ENCODE measurements at places on chromosomes 11 and 22.

- DNase-seq: no peak
Measured at GRCh38 chr11:58659910-58660570, 37.6 kb downstream of the CNTF start.

DNA sequence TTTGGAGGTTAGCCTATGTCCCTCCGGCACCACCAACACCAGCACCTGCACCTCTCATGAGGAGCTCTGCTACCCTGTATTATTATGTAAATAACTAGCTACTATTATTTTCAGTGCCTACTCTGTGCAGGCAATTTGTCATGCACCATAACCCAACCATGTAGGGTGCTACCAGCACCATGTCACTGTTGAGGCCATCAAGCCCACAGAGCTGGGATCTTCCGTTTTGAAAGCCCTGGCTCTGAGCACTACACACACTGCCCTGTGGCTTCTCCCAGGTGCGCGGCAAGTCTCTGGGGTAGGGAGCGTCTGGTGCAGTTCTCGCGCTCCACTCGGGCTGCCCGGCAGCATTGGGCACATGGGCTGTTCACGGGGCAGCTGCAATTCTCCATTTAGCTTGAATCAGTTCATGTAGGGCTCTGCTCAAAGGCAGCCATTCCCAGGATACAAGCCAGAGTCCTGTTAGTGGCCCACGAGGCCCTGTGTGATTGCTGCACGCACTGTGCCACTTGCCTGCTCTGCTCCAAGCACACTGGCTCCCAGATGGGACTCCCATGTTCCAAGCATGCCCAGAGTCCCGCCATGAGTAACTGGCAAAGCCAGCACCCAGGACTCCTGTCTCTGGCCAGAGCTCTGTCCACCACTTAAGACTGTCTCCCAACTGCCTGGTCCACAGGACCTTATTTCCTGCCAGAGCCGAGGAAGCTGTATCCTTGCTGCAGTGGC is 42.5 kb upstream of the CDON start:
- no peak for DNase-seq

DNA sequence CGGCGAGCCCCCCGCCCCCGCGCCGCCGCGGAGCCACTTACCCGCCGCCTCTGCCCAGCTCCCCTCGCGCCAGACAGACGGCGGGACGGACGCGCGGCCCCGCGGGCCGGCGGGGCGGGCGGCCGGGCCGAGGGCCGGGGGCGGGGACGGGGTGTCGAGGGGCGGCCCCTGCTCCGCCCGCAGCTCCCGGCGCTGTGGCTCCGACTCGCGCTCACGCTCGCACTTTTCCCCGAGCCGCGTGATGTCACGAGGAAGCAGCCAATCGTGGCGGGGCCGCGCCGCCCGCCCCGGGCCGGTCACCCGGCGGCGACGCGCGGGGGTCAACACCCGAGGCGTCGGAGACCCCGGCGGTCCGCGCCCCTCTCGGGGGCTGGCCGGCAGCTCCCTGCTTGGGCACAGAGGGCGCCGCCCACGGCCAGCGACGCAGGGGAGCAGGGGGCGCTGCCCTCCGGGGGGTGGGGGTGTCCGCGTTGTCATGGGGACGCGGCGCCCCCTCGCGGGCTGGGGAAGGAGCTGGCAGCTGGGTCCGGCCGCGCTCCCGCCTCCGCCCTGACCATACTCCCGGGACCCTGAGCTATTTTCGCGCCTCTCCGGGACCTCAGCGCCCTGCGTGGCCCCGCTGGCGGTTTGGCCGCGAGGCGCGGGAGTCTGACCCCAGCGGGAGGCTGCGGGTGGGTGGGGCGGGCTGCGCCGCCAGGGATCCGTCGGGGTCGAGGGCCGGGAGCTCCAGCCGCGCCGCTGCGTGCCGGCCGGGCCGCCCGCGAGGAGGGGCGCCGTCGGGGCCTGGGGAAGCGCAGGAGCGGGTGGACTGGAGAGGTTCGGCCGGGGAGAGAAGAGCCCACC is at the start of gene CHRM4:
TSS of gene CHRM4 (minus strand) at position 199 of the 843 bp plus-strand sequence. CDS start 5,219 bp downstream, outside the sequence.
- DNase-seq: no peak

DNA sequence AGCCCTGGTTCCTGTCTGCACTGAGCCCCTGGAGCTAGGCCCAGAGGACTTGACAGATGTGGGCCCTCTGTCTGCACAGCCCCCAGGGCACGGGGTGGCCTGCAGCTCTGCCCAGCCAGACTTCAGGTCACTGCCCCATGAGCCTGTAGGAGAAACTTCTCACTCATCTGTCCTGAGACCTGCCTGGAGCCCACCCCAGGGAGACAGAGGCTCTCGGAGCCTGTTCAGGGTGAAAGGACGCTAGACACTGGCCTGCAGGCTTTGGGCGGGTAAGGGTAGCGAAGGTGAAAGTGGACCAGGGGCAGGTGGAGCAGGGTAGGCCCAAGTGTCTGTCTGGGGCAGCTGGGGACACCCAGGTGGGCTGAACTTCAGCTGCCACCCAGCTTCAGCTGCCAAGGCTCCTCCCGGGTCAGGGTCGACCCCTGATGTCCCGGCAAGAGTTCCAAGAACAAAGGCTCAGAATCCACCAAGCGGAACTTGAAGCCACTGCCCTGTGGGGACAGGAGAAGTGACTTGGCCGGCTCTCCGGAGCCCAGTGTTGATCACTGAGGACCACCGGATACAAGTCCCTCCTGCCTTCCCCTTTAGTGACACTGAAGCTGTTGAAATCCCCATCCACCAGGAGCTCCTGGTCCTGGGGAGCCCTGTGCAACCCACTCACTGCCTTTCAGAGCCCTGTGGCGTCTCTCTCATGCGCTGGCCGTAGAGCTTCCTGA is 90.3 kb downstream of the KCNQ1 start:
- DNase-seq: no peak

DNA sequence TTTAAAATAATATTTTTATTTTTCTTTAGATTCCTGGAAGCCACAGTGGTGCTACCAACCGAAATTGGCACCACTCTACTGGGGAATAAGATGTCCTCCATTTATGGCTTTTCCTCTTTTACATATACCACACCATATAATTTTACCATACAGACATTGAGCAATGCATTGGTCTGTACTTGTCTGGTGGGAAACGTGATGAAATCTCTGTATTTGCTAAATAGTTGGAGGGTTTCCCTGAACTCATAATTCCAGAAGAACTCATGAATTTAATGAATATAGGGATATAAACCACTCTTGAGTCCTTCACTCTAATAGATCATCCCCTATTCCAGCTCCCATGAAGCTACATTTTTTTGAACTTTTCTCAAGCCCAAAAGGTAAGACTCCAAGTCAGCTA is 28.0 kb upstream of the MMP13 start:
- no peak for DNase-seq

DNA sequence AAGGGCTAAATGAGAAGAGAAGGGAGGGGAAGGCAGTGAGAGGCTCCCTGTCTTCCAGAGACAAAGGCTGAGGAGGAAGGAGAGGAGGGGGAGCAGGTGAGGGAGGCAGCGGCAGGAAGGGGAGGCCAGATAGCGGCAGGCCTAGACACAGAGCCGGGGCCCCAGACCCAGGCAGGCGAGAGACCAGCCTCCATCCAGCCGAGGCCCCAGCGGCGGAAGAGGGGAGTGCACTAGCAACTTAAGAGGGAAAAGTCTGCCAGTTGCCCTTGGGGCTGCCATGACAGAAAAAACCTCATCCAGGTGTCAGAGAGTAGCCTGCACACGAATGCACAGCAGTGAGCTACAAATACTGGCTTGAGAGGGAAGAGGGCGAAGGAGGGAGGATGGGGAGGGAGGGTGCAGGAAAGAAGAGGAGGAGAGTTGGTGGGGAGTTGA is 46.7 kb downstream of the IGLL1 start:
- DNase-seq: no peak

DNA sequence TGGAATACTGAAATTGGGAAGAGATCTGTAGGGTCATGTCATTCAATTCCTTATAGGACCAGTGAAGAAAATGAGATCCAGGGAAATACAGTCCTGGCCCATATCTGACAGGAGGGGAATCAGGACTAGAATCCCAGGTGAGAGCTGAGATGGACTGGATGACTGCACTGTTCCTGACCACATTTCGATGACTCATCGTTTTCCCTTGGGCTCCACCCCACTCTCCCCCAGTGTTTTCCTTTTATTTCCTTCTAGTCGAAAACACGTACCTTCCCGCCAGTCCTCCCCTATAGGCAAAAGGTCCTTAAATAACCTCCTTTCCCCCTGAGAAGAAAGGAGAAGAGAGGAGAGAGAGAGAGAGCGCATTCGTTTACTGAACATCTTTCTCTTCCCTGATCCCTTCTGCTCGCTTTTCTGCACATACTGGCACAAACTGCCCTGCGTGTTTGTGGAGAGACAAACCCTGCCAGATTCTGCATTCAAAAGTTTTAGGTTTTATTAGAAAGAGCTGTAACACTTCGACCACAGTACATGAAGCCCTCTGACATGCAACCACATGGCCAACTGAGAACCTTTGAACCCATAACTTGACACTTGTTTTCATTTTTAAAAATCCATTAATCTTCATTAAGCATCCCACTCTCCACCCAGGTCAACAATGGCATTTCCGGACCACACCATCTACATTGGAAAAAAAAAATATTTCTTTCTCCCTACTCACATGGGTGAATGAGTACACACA is 565.7 kb downstream of the METTL15 start:
- no peak for DNase-seq
